ENCODE measurements at places on chromosomes 5 and 9. TPM values are rescaled to one million over a fixed set of nuclear protein-coding genes. Genes with fewer than 3 reads are reported as not detected.

TRAF1 gene
- 0.58 TPM for total RNA-seq

CTXN3 gene
- total RNA-seq = not detected

NR2F1 gene
- 20.4 TPM for total RNA-seq

PDLIM7 gene
- total RNA-seq = 124 TPM

PCDHB2 gene
- total RNA-seq = 3.3 TPM

C5orf52 gene
- not detected for total RNA-seq

TSSK1B gene
- not detected for total RNA-seq

PCDHGB4 gene
- 0.29 TPM for total RNA-seq

PDLIM4 gene
- total RNA-seq = not detected

FAM114A2 gene
- 25.9 TPM for total RNA-seq

TRIM7 gene
- 0.45 TPM for total RNA-seq

MZB1 gene
- 1.7 TPM for total RNA-seq

RLN2 gene
- total RNA-seq = not detected

EQTN gene
- total RNA-seq = not detected

RBM18 gene
- 6.7 TPM for total RNA-seq

RNF224 gene
- total RNA-seq = not detected

MEGF10 gene
- total RNA-seq = not detected

BNC2 gene
- total RNA-seq = 60.7 TPM

SCGB3A2 gene
- total RNA-seq = 6.4 TPM

PCDHGC5 gene
- 2.0 TPM for total RNA-seq

CAMK4 gene
- total RNA-seq = 16.9 TPM

SH3GL2 gene
- 0.89 TPM for total RNA-seq

OMD gene
- total RNA-seq = 2.0 TPM

GFRA3 gene
- 4.1 TPM for total RNA-seq

HMCN2 gene
- total RNA-seq = 21.1 TPM

FAM151B gene
- 6.2 TPM for total RNA-seq

PCDHGA1 gene
- not detected for total RNA-seq

CDX1 gene
- 2.0 TPM for total RNA-seq

BARX1 gene
- total RNA-seq = not detected

EMB gene
- 2.9 TPM for total RNA-seq

ITGA2 gene
- 0.58 TPM for total RNA-seq

TPD52L3 gene
- total RNA-seq = not detected

CNTLN gene
- 5.4 TPM for total RNA-seq

NEURL1B gene
- 9.1 TPM for total RNA-seq

WWC1 gene
- 18.1 TPM for total RNA-seq

GLRA1 gene
- total RNA-seq = not detected

PLCXD3 gene
- 2.9 TPM for total RNA-seq

ANKRD20A1 gene
- not detected for total RNA-seq

IL3 gene
- total RNA-seq = not detected

MVB12B gene
- 6.4 TPM for total RNA-seq

RMRP gene
- total RNA-seq = 23,544 TPM

FOXD4L6 gene
- total RNA-seq = not detected

ESM1 gene
- total RNA-seq = not detected

ANKRD31 gene
- total RNA-seq = not detected

SVEP1 gene
- total RNA-seq = 12.6 TPM

EGFLAM gene
- total RNA-seq = not detected

GADD45G gene
- total RNA-seq = 6.8 TPM

HDHD3 gene
- total RNA-seq = 52.2 TPM

GPX8 gene
- total RNA-seq = 2.0 TPM

HNRNPA0 gene
- total RNA-seq = 12.6 TPM

VCP gene
- total RNA-seq = 114 TPM

ELP1 gene
- 30.4 TPM for total RNA-seq

KIF27 gene
- 21.0 TPM for total RNA-seq

CARD9 gene
- total RNA-seq = 0.92 TPM

WNT8A gene
- not detected for total RNA-seq

CCL21 gene
- total RNA-seq = 36.7 TPM

PRUNE2 gene
- total RNA-seq = 119 TPM

MYOT gene
- total RNA-seq = not detected

CXCL14 gene
- not detected for total RNA-seq
